ENCODE measurements at places on chromosomes 11 and 22.

DNA sequence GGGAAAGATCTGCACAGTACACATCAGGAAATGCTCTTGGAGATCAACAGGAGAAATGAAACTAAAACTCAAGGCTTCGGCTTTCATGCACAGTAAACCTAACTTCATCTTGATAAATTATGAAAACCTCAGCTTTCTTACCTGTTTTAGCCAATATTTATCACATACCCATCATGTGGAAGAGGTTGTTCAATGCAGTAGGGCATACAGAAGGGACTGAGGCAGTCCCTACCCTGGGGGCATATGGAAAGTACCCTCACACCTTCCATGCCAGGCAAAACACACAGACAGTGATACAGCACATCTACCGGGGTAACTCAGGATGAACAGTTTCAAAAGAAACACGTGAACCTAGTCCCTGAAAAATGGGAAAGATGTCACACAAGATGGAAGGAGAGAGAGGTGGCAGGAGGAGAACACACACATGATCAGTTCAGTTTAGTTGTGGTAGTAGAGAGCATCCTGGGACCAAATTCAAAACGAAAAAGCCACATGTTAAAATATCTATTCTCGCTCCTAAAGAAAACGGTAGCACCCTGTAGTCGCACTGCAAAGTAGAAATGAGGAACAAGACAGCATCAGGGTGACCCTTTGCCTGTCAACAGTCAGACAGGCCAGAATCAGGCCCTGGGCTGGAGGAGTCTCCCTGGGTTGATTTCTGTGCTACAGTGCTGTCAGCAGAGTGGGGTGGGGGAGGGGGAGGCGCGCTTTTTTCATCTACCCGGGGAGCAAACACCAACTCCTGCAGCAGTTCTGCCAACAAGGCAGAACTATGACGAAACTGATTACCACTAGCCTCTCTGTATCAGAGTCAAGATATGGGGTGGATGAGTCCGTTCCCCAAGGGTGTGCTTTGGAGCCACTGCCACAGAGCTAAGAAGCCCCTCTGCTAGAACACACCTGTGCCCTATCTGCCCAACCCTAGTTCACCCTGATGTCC is 1.3 kb downstream of the HIRA start:
- peak; percentile 43 for DNase-seq

DNA sequence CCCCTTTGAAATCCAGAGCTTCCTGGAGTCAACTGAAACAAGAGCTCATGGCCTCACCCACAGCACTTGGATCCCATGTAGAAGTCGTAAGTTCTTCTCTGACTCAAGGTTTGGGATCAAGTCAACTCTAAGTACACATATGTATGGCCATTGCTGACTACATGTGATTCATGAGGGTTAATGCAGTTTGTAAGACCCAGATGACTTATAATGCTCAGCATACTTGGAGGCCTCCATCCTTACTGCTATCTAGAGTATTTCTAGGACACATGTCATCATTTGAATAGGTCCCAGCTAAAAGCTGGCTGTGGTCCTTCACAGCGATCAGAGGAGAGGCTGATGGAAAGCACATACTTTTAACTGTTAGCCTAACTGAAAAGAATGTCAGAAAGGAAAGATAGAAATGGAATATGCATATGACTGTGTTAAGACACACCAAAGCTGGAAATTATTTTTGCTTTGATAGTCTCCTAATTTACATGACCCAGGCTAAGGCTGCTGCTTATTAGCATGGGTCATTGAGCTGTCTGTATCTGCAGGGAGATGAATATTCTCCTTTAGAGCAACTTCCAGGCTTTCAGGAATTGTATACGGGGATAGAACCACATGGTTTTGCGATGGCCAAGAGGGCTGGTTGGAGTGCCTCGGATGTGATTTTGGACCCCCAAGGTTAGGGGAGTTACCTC is 76.3 kb downstream of the NTM start:
- DNase-seq: no peak

- DNase-seq: no peak
These were observed 36.8 kb downstream of the ARFGAP2 start for GRCh38 chr11:47139878-47140277.

- DNase-seq: no peak
These were observed 104.3 kb downstream of the KCNQ1 start for GRCh38 chr11:2549080-2549479.

DNA sequence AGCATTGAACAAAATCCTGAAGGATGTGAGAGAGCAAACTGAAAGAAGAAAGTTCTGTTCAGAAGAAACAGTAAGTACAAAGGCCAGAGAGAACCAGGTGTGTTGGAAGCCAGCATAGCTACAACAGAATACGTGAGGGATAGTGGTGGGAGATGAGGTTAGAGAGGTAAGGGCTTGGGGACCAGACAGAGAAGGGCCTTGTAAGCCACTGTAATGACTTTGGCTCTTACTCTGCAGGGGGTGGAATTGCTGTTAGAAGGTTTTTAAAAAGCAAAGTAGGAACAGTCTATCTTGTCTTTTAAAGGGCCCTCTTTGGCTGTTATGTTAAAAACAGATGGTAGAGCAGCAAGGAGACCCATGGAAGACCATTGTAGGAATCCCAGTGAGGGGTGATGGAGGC is 4.2 kb downstream of the PRRG4 start:
- no peak for DNase-seq

GRCh38 chr11:65545853-65546216 is 12.3 kb downstream of the LTBP3 start:
- DNase-seq: no peak

DNA sequence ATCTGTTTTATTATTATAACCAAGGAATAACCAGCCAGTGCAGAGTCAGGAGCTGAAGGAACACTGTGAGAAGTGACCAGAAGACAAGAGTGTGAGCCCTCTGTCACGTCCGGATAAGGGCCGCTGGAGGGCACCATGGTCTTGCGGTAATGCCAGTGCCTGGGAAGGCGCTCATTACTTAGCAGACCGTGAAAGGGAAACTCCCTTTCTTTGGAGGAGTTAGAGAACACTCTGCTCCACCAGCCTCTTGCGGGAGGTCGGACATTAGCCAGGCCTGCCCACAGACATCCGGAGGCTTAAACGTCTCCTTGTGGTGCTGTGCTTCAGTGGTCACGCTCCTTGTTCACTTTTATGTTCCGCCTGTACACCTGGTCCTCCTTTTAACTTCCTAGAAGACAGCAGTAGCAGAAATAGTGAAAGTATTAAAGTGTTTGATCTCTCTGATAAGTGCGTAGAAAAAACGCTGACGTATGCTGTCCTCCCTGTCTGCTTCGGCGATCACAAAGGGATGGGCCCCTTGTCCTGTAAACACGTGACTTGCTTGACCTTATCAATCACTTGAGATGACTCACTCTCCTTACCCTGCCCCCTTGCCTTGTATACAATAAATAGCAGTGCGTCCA is 120.6 kb upstream of the LMO1 start:
- DNase-seq: no peak

GRCh38 chr11:77467233-77467632 is 6.7 kb downstream of the PAK1 start:
- DNase-seq: no peak

- peak; percentile 73 for DNase-seq
These were observed 5.0 kb upstream of the PICK1 start for GRCh38 chr22:38051900-38052862.

DNA sequence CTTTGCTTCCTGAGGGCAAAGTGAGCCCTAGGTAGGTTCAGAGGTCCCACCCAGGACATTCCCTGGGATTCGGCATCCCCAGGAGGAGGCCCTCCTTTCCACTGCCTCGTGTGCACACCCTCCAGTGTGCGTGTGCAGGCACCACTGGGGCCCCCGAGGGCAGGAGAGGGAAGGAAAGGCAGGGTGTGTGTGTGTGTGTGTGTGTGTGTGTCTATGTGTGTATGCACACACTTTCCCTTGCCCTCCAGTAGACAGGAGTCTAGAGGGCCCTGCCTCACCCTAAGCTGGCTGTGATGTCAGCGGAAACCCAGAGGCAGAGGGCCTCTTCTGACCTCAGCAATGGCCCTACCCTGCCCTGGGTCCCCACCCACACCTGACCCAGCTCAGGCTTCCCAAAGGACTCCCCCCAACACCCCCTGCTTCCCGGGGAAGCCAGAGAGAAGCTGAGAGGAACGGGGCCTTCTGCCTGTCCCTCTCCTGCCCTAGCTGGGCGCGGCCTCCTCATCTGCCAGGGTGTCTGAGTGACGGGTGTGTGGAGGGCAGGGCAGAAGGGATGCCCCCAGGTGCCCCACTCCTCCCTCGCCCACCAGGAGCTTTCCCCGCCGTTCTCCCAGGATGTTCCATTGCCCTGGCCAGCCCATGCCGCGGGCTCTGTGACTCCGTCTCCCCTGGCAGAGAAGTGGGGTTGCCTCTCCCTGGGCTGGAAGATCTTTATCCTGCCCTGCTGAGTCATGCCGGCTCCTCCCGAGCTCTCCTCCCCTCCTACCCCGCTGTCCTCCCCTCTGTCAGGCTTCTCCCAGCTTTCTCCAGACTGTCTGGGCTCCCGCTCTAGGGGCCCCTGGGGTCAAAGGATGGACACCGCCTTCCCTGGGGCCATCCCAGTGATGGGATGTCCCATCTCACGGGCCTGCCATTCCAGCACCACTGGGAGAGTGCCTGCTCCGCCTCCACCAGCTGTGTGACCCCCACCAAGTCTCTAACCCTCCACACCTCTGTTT is 6.0 kb upstream of the CLCF1 start:
- no peak for DNase-seq
